Stimulated activated CD8-positive, alpha-beta memory T cell treated with anti-CD3 and anti-CD28 coated beads, Interleukin-2, amount 100 ng/mL, for 48 hours (primary cell): ENCODE measurements at places on chromosomes 3 and 15.
A peak's percentile ranks its signal among the peaks of the same experiment; 100 is the strongest.

GRCh38 chr15:67033012-67033411 is 32.4 kb upstream of the SMAD3 start:
- DNase-seq: no peak

- DNase-seq: no peak
These were observed 184.4 kb downstream of the PEX5L start for GRCh38 chr3:179852142-179852905.

DNA sequence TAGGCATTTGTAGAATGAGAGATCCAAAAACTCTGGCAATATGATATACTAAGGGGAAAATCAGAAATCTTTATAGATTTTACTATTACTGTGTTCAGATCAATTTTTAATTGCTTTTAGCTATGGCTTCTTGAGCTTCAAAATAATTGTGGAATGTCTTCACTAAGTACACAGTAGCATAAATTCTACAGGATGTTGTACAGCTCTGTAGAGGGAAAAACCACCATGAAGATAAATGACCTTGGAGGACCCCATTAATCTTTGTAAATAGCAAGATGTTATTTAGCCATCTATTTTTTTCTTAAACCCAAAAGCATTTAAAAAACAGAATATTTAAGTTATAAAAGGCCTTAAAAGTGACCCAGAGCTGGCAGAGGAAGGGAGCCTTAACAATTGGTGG is 43.9 kb upstream of the FNDC3B start:
- DNase-seq: no peak

- peak; percentile 2 for DNase-seq
These were observed 406 bp upstream of the GABRB3 start for GRCh38 chr15:26773067-26773877.

GRCh38 chr3:170330366-170330765 is 27.1 kb upstream of the SKIL start:
- DNase-seq: no peak

GRCh38 chr3:180980611-180981010 is 8.9 kb downstream of the DNAJC19 start:
- DNase-seq: no peak

DNA sequence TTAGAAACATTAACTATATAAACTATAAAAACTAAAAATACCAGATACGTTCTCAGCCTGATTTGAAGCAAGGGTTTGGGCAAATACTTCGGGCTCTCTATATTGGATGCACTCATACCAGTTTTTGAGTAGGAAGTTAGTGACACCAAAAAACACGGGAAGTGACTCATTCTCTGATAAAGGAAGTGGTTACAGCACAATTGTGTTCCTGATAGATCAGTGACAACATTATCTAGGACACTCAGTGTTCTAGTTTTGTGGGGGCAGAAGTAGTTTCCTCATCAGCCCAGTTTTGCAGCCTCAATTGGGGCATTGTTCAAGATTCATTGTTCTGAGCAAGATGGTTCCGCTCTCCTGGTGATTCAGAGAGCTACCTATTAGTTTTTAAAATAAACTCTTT is 469.6 kb upstream of the DPPA4 start:
- DNase-seq: no peak

GRCh38 chr3:61252836-61253235 is 1.6 kb upstream of the FHIT start:
- no peak for DNase-seq

- DNase-seq: no peak
These were observed 96.7 kb downstream of the DHX30 start for GRCh38 chr3:47899495-47900108.

- no peak for DNase-seq
These were observed 47.0 kb upstream of the PPIB start for GRCh38 chr15:64209680-64210334.
